HuH-7 (cell line): ENCODE measurements at places on chromosomes 5 and 9.

- DNase-seq: no peak
Observed at GRCh38 chr9:89844535-89844934, 239.7 kb downstream of the GADD45G start.

GRCh38 chr5:65271906-65272305 lies 209.8 kb downstream of the ADAMTS6 start:
- no peak for DNase-seq

- no peak for DNase-seq
Observed at GRCh38 chr5:164204338-164204946, 699.0 kb downstream of the MAT2B start.

DNA sequence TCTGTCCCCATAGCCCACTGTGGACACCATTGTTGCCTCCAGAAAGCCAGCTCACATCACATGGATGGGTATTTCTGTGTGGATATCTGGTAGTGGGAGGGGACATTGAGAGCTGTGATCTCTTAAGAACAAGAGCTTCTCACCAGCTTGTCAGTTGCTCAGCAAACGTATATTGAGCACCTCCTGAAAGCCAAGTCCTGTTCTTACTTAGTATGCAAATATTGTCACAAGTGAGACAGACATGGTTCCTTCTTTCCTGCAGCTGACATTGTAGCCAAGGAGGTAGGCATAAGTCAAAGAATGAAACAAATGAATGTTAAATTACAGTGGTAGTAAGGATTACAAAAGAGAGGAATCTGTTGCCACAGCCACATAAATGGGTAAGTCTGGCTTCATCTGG lies 3.8 kb downstream of the TCOF1 start:
- no peak for DNase-seq
